ENCODE measurements at places on chromosomes 5 and 9.

DNA sequence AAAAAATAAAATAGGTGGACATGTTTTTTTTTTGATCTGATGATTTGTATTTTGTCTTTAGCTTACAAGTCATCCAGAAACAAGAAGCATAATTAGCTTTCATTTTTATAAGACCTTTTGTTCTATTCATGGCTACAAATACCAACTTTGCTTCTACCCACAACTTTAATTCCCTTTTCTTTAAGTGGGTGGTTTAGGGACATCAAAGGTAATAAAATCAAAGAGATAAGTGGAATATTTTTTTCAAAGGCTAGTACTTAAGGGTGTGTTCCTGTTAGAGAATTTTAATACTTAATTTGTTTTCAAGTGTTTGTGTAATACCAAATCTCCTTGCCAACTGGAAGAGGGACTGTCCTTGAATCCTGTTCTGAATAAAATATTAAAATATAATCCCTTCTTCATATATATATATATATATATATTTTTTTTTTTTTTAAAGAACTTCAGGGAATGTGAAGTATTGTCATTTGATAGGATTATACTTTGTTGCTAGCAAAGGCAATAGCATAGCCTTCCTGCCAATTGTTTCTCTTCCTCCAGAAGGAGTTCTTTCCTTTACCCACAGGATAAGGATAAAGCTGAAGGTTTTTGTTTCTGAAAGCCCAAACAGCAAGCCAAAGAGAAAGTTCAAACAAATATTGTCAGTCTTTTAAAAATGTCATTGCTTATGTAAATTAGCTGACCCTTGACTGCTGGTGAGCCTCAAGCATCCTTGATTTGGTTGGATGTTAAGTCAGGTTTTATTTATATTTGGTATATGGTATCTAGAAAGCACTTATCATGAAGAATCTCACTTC lies 108.9 kb downstream of the PAM start:
- DNase-seq, result no peak

GRCh38 chr9:76912636-76913275 lies 6.8 kb upstream of the PRUNE2 start:
- no peak for DNase-seq

DNA sequence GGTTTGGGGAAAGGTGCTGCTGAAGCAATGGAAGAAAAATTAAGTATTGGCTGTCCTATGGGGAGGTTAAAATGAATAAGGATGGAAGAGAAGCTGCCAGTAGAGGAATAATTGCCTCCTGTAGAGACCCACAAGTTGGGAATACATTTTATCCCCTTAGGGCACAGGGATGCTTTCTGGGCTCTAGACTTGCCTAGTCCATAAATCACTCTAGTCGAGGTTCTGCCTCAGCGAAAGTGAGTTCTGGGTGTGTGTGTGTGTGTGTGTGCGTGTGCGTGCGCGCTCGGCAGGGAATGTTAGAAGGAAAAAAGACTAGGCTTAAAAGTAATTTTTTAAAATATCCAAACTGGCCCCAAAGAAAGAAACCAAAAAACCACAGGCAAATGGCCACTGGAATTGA lies 291.6 kb downstream of the DOCK8 start:
- no peak for DNase-seq

GRCh38 chr5:116764941-116765340 lies 190.3 kb upstream of the SEMA6A start:
- no peak for DNase-seq

GRCh38 chr5:172091956-172092732 lies 85.7 kb upstream of the FBXW11 start:
- DNase-seq, result no peak

DNA sequence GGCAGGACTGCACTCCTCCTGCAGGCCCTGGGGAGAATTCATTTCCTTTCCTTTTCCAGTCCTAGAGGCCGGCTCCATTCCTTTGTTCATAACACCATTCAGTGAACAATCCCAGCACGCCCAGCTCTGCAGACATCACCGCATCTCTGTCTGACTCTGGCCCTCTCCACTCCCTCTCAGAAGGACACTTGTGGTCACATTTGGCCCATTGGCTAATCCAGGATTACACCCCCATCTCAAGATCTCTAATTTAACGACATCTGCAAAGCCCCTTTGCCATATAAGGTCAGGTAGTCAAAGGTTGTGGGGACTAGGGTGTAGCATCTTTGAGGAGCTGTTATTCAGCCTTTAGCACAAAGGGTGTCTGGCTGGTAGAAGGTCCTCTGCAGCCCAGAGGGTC lies 185.0 kb upstream of the DAP start:
- no peak for DNase-seq

DNA sequence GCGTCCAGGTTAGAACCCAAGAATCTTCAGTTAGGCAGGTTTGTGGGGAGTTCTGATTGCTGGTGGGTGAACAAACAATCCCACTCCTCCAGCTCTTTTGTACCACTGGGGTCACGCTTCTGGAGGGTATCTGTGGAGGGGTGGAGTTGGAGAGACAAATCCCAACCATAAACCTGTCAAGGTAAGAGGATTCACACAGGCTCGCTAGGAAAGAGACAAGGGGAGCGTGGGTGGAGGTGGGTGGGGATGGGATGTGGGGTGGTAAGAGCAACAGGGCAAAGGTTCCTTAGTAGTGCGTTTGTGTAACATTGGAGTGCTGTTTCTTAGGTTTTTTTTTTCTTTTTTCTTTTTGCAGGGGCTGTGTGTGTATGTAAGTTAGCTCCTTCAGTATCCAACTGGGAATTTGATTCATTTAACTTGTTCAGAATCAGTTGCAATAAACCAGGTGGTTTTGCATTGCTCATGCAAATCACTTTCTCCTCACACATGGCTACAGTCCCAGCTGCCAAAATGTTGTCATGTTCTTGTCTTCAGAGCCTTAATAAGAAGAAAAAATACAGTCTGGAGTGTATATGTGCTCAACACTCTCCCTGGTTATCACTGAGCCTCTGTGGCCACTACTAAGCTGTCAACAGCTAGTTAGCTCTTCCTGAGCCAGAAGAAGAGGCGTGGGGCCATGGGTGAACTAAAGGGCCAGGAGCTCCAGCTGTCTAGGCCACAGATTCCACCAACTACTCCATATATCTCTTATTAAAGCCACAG lies 164.0 kb upstream of the RAD23B start:
- DNase-seq, result no peak

DNA sequence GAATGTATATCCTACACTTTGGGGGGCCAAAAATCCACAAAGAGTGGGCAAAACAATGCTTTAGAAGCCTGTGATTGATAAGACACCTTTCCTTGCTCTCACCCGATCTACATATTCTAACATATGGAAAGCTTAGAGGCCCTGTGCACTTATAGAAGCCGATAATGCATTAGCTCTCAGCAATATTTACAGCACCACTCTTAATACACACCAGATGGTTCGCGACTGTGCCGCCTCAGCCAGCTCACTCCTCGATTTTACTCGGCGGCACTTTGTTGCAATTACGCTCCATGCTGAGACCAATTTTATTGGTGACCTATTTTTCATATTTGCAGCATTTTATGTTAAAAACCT lies 18.8 kb downstream of the NR2F1 start:
- no peak for DNase-seq

DNA sequence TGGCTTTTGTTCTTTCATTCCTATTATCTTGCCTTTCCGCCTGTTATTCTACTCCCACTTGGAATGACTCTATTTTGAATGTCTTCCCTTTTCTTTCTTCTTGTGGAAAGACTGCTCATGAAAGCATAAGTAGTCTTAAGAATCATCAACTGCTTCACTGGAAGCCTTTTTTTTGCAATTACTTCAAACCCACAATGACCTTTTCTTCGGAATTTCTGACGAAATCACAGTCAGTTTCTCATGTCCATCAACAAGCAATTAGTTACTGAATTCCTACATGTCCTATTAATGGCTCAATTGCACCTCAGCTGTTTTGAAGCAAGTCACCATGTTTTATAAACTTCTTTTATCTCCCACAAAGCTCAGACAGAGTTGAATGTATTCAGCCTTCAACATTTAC lies 196.2 kb downstream of the TARS1 start:
- no peak for DNase-seq

- no peak for DNase-seq
Observed at GRCh38 chr9:124251605-124252378, 6.0 kb upstream of the NEK6 start.

DNA sequence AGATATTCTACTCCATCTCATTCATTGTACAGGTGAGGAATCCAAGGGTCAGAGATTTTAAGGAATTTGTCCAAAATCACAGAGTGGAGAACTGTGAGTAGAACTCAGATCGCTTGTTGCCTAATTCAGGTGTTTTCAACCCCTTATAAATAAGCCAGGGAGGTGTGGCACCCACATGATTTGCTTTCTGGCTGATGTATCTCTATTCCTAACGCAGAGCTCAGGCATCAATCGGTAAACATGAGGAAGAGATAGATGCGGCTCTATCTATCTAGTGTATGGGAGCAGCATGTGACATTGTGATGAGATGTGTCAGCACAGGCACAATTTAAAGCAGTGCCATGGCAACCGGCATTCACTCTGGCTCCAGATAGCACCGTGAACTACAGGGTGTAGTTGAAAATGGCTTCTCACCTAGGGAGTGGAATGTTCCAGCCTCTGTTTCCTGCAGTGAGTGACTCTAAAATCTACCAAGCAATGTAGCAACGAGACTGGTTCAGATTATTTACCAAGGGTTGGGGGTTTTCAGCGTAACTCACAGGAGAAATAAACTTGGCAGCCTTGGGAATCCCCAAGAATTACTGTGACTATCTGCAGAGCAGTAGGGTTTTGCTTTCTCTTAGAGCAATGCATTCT lies 53.4 kb upstream of the SUB1 start:
- peak; percentile 33 for DNase-seq

DNA sequence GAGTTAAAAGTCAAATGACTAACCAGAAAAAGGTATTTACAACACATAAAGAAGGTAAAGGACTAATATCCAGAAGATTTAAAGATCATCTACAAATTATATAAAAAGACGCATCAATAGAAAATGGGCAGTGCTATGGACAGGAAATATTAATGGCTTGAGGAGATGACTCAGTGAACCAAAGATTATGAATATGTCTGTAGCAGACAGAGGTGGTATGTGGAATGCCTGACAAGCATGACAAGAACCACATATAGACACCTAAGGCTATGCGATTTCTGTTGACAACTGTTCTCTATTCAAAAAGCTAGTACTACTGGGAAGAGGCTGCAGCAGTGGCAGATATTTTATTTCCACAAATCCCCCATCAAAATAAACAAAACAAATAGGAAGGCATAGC lies 177.0 kb upstream of the SH3GL2 start:
- DNase-seq, result no peak

DNA sequence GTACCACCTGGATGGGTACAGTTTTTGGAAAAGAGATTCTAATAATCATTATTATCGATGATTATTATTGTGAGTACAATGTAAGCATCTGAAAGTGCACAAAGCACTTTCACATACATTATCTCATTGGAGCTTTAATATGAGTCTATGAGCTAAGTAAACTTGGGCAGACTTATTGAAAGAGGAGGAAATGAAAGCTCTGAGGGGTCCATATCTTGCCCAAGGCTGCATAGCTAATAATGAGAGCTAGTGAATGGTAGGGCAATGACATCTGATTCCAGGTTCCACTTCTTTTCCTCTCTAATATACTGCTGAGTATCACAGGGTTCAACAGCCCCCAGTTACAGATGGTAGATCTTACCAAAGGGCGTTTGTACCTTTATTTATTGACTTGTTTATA lies 26.1 kb downstream of the TIMD4 start:
- no peak for DNase-seq

DNA sequence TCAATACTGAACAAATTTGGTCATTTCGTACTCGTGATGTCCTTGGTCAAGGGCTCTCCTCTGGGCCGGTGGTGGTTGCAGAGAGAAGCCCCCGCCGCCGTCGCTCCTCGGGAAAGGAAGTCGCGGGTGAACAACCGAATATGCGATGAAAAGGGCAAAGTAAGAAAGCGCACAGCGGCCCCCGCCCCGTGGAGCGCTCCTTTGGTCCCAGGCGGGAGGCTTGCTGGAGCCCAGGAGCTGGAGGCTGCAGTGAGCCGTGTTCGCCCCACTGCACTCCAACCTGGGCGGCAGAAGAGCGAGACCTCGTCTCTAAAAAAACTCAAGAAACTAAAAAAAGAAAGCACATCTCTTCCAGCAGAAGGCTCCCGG lies 108.4 kb upstream of the LARP1 start:
- no peak for DNase-seq

GRCh38 chr9:7721291-7721690 lies 78.3 kb downstream of the DMAC1 start:
- no peak for DNase-seq

GRCh38 chr5:54177058-54177457 lies 133.3 kb downstream of the ARL15 start:
- no peak for DNase-seq

- no peak for DNase-seq
Observed at GRCh38 chr5:141769671-141770070, 87.6 kb upstream of the ARAP3 start.

DNA sequence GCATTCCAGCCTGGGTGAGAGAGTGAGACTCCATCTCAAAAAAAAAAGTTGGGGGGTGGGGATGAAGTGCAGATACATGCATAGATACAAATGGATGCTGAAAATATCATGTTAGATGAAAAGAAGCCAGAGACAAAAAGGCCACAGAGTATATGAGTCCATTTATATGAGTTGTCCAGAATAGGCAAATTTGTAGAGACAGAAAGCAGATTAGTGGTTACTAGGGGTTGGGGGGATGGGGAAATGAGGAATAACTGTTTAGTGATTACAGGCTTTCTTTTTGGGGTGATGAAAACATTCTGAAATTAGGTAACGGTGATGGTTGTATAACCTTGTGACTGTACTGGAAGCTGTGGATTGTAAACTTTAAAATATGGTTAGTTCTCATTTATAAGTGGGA lies 13.8 kb upstream of the LHFPL2 start:
- no peak for DNase-seq

DNA sequence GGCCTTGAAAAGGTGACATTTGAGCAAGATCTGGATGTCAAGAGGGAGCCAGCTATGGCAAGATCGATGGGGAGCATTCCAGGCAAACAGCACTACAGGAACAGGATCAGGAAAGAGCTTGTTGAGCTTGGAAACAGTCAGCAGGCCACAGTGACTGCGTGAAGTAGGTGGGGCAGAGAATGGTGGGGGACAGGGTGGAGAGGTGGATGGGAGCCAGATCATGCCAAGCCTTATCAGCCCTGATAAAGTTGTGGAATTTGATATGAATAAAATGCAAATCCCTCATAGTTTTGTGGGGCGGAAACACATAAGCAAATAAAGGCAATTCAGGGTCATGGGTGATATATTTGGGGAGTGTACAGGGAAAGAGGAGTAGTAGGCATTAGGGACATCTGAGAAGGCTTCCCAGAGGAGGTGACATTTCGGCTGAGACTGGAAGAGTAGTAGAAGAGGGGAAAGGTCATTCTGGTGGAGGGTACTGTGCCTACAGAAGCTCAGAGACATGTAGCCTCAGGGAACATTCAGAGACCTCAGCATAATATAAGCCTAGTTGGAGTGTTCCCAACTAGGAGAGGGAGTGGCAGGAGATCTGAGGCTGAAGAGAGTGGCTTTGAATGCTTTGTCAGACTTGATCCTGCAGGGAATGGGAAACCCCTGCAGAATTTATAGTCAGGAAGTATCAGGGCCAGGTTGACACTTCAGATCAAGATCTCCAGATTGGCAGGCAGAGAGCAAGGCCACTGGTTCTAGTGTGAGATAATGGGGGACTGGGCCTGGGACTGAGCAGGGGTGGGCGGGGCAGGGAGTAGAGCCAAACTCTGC lies 9.7 kb upstream of the CYSTM1 start:
- no peak for DNase-seq

- no peak for DNase-seq
Observed at GRCh38 chr9:123354806-123355508, 1.0 kb upstream of the CRB2 start.
